ENCODE measurements at places on chromosomes 13 and 19.

DNA sequence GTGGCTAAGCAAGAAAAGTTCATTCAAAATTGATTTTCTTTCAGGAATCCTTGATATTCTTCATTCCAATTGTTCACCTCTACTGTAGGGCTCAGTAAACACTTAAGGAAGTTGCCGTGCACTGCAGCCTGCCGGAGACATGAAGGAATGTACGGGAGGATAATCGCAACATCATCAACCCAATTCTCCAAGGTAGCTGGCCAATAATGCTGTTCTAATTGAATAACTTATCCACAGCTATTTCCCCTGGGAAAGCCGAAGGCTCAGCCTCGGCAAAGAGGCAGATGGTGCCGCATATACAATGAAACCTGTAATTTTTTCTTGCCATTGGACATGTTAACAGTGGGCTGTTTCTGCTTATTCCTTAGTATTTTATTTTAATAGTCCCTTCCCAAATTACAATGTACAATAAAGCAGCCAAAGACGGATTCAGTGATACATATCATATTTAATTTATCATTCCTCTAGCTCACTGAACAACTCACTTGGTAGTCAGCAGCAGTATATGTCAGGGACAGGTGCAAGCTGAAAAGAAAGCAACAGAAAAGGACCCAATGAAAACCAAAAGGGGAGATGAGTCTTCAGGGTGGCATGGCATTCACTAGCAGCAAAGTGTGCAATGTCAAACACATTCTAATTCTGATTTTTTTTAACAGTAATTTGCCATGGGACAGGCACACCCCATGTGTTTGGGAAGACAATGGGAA, 420.5 kb upstream of the KLF12 start:
- DNase-seq, result no peak

- no peak for DNase-seq
Observed at GRCh38 chr19:17391371-17392151, 2.4 kb downstream of the CCDC194 start.

DNA sequence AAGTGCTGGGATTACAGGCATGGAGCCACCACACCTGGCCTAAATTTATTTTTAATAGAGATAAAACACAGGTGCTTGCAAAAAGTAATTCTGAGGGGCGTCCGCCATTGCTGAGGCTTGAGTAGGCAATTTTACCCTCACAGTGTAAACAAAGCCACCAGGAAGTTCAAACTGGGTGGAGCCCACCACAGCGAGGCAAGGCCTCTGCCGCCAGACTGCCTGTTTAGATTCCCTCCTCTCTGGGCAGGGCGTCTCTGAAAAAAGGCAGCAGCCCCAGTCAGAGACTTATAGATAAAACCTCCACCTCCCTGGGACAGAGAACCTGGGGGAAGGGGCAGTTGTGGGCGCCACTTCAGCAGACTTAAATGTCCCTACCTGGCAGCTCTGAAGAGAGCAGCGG, 50.7 kb downstream of the B3GLCT start:
- DNase-seq, result no peak

DNA sequence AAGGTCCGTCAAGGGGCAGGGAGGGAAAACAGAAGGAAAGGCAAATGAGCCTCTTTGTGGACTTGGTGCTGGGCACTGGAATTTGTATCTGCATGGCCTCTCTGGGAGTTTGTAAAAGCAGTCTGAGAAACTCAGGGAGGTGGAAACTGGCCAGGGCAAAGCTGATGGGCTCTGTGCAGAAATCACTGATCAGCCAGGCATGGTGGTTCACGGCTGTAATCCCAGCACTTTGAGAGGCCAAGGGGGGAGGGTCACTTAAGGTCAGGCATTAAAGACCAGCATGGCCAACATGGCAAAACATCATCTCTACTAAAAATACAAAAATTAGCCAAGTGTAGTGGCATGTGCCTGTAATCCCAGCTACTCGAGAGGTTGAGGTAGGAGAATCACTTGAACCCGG, 369.9 kb upstream of the ZNF507 start:
- DNase-seq, result no peak

- DNase-seq, result no peak
Observed at GRCh38 chr13:102460806-102461205, 59.0 kb upstream of the FGF14 start.

DNA sequence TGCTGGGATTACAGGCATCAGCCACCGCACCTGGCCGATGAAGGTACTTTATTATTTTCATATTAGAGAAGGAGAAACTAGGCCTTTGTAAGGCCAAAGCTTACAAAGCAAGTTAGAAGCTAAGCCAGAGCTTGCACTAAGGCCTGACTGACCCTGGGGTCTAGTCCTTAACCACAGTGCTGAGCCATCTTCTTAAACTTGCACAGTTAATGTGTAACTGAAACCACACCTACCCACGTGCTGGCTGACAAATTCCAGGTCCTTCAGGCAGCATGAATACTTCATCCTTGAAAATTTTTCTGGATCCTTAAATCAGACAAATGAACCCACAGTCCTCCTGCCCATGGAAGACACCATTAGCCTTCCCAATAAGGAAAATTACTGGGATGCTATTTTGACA, 880.6 kb downstream of the UQCRFS1 start:
- no peak for DNase-seq

GRCh38 chr19:17780781-17781180, 14.2 kb upstream of the B3GNT3 start:
- no peak for DNase-seq

DNA sequence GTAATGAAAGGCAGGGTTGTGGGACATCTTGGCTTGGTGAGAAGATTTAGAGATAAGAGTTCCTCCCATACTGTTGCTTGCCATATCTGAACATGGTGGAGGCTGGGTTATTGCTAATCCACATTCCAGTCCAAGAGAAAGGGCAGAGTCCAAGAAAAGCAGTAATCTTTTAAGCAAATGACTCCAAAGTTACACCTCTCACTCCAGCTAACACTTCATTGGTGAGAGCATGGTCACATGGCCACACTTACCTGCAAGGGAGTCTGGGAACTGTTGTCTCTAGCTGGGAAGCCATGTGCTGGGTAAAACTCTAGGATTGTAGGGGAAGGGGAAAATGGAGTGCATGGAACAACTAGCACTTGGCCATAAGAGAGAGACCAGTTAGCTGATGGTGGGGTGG, 5.6 kb downstream of the C19orf81 start:
- DNase-seq, result no peak

DNA sequence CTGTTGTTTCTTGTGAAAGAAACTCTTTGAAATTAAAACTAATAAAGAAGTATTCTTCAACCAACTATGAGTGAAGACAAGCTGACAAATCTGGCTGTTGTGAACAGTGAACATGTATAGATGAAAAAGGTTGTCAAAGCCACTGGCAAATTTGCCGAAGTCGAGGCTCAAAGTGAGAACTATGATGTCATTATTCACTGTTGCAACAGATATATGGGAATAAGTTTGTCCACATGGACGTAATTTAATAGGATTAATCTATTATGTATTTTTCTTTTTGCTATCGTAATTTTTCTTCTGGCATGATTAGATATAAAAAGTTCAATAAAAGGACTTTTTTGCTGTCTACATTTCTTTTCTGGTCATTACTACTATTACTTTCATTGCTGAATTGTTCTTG, 223.2 kb upstream of the ZNF507 start:
- DNase-seq, result no peak

DNA sequence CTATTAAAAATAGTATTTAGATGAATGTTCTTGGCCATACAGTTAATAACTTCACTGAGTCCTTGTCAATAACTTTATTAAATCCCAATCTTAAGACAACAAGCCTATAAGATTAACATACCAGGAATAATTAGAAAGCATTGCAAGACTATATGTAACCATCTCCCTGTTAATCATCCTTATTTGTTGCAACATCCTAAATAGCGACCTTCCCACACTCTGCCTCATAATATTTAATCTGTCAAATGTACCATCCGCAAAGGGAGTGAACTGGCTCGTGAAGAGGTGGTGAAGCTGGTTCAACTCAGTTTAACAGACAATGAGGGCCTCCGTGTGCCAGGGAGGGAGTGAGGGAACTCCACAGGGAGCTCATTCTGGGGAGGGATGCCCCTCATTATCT, 33.9 kb downstream of the KL start:
- no peak for DNase-seq

DNA sequence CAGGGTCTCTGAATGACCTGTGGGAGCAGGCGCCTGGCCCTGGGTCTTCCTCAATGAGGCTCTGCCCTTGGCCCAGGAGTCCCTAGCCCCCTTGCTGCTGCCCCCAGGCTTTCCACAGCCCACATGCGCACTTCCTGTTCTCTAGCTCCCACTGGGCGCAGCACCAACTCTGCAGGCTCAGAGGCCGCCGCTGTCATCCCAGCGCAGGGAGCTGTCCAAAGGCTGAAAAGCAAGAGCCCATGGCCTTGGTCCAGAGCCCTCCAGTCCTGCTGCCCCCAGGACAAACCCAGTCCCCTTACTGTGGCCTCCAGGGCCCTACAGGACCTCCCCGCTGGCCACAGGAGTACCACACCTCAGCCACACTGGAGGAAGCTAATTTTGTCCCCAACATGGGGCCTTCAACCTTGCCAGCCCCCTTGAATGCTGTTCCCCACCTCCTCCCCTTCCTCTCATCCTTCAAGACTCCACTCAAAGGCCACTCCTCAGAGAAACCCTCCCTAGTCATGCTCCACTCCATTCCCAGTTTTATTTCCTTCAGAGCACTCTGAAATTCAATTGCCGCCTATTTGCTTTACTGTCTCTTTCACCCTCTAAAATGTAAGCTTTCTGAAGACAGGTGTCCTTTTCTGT, 8.0 kb upstream of the POU2F2 start:
- DNase-seq, result peak; percentile 23
